ENCODE measurements at places on chromosomes 1 and 21.

- DNase-seq, result no peak
These were observed 100.8 kb upstream of the SLC45A1 start for GRCh38 chr1:8217011-8217711.

- no peak for DNase-seq
These were observed 69.3 kb upstream of the ANGPTL3 start for GRCh38 chr1:62528015-62528414.

DNA sequence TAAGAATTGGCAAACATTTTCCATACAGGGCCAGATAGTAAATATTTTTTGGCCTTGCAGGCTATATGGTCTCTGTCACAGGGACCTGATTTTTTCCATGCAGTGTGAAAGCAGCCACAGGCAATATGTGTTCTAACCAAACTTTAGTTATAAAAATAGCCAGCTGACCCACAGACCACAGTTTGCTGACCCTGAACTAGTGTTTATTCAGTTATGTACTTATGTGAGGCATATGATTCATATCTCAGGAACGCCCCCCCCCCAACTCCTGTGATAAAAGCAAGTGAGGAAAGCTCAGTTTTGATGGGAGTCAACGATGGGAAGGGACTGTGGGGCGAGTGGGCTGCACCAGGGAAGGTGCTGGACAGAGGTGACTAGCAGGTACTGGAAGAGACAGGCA is 80.1 kb downstream of the HMGB4 start:
- no peak for DNase-seq

- DNase-seq, result no peak
These were observed 10.0 kb downstream of the KIRREL1 start for GRCh38 chr1:158003406-158003800.

- DNase-seq, result no peak
These were observed 3.0 kb downstream of the EFNA3 start for GRCh38 chr1:155081472-155082300.

GRCh38 chr1:76176000-76176399 is 101.5 kb downstream of the ST6GALNAC3 start:
- DNase-seq, result no peak

DNA sequence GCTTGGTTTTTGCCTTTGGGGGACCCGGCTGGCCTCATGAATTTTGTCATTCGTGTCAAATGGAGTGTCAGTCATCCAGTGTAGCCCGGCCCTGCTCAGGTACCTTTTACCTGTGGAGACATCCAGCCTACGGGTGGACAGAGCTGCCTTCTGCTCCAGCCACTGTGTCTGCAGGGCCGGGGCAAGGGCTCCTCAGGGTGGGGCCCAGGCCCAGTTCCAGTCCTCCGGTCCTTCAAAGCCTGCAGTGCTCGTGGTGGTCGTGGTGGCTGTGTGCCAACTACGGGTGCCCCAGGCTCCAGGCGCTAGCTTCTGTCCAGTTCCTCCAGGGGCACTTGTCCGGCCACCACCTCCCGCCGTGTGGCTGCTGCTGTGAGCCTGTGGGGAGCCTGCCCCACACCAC is 54.8 kb downstream of the TRIM11 start:
- DNase-seq, result no peak

DNA sequence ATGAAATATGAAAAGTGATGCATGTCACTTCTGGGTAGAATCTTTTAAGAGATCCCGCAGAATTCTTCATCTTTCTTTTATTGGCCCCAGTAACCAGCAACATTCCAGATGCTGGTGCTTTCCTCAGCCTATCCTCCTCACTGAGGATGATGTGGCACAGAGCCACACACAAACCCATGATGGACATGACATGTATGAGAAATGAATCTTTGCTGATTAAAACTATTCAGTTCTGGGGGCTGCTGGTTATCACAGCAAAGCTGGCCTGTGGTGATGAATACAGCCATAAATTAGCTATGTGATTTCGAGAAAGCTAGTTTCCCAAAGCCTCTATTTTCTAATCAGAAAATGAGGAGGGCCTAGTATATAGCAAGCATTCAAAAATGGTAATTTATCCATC is 8.3 kb upstream of the ERICH3 start:
- DNase-seq, result no peak

GRCh38 chr1:155050560-155051341 is at the start of gene ADAM15:
ADAM15 (plus strand) TSS chr1:155051316; CDS start chr1:155051387, 71 bp downstream.
- DNase-seq, result peak; percentile 83

GRCh38 chr1:30638811-30639210 is 84.6 kb downstream of the MATN1 start:
- no peak for DNase-seq

- DNase-seq, result no peak
These were observed 181.8 kb downstream of the KAZN start for GRCh38 chr1:14780271-14780670.

DNA sequence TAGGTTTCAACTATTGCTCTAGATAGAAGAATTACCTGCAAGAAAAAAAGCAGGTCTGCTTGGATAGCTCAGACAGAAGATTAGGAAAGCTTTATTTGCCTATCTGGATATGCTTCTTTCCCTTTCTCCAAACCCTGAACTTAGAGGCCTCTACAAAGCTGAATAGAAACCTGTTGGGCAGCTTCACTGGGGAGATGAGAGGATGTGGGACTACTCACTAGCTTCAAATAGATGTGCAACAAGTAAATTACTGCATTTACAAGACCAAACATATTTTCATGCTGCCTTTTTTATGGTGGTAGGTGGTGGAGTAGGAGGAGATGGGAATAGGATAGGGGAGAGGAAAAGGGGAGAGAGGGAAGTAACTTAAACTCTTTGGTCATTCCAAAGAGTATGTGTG is 6.4 kb downstream of the CLCA2 start:
- DNase-seq, result no peak

GRCh38 chr1:204828352-204828850 is 42.3 kb upstream of the NFASC start:
- peak; percentile 76 for DNase-seq

GRCh38 chr1:227788271-227789083 is 27.0 kb upstream of the PRSS38 start:
- DNase-seq, result peak; percentile 72

- no peak for DNase-seq
These were observed 28.2 kb downstream of the VAV3 start for GRCh38 chr1:107936498-107937481.

GRCh38 chr1:8356256-8357209 is 38.6 kb downstream of the SLC45A1 start:
- DNase-seq, result no peak

- no peak for DNase-seq
These were observed 16.7 kb upstream of the DISP1 start for GRCh38 chr1:222798116-222798515.

DNA sequence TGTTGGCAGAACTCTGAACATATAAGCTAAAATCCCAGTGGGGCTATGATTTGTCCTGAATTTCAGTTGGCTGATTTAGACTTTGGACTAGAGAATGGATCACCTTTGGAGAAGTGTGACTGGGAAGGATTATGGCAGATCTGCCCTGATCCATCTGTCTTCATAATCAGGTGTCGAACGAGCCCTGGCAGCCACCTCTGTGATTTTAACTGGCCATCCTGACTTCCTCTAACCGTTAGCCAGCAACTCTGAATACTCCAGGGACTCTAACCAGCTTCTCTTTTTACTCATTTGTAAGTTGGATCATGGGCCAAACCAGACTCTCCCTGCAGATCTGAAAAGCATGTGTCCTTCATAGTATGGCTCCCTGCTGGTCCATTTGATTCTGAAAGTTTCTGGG is 32.0 kb downstream of the ACTN2 start:
- no peak for DNase-seq

DNA sequence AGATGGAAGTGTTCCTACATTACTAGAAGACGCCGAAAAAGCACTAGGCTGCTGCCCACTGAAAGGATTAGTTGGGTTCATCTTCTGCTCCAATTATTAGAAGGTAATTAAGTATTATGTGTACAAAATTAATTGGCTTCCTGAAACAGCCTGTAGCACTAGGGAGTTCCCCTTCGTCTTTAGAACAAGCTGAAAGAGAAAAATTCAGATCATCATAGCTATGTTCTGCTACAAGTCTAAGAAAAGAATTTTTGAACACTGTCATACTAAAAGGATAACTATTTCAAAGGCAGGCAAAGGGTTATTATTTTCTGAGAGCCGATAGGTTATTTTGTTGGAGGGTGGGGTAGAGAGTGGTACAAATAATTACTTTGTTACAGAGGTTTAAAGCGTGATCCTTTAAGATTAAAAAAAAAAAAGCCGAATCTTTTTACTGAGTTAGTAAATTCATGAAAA is at the start of gene MCM3AP:
Gene MCM3AP, minus strand, starts transcription at position 406 of the 456 bp plus-strand sequence. Its CDS starts 325 bp downstream, at position 81.
- no peak for DNase-seq

GRCh38 chr1:150890033-150890416 is 3.1 kb downstream of the CTXND2 start:
- no peak for DNase-seq

- no peak for DNase-seq
These were observed 52.7 kb upstream of the GRHL3 start for GRCh38 chr1:24266398-24266941.

DNA sequence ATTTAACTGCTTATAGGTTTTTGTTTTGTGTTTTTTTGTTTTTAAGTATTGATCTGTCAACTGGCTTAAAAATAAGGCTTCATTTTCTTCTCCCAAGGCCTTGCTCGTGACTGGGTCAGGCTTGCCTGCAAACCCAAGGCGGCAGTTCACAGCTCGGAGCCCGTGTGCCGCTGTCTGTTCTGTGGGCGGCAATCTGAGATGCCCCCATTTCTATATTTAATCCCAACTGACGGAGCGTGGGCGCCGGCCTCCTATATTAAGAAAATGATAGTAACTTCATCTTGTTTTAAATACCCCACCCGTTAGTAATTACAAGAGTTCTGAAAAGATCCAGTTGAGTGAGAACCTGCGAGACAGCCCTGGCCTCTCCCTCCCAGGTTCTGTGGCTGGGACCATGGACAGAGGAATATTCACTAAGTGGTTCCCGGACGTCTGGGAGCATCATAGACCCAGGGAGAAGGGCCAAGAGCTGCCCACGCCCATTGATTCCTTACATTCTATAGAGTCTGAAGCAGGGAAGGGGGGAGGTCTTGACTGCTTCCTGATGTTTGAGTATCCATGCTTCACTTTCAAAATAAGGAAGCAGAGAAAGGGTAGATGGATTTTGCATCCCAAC is 42.6 kb upstream of the GPR153 start:
- DNase-seq, result no peak

GRCh38 chr1:46134660-46135331 is 2.4 kb upstream of the PIK3R3 start:
- no peak for DNase-seq

DNA sequence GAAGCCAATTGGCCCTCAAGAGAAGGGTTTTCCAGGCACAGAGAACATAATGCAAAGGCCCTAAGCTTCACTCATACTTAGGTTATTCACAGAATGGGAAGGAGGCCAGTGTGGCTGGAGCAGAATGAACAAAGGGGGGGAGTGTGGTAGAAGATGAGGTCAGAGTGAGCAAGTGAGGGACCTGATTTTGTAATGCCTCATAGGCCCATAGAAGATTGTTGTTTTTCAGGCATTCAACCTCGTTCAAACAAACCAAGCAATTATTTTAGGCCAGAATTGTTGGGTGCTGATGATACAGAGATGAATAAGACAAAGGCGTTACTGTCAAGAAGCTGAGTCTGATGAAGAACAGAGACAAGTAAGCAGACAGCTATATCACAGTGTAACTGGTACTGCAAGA is 54.5 kb upstream of the RAP1A start:
- no peak for DNase-seq

- DNase-seq, result no peak
These were observed 29.9 kb upstream of the CTBS start for GRCh38 chr1:84603941-84604830.

- no peak for DNase-seq
These were observed 161.6 kb downstream of the CHRM3 start for GRCh38 chr1:239547987-239548386.

GRCh38 chr1:240524356-240525069 is 87.4 kb downstream of the GREM2 start:
- DNase-seq, result no peak

- DNase-seq, result no peak
These were observed 46.4 kb upstream of the S1PR1 start for GRCh38 chr1:101190441-101190840.

DNA sequence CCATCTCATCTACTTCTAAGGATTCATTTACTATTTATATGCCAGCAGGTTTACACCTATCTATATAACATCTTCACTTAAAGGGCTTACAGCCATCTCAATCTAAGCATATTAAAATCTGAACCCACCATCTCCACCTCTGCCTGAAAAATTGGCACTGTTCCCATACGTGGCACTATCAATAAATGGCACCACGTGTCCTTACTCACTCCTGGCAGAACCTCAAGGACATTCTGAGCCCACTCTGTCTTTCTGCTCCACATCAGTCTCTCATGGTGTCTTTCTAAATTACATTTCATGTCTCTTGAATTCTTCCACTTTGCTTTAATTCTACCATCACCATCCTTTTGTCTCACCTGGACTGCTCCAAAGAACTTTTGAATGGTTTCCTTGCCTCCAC is 72.2 kb upstream of the HOOK1 start:
- no peak for DNase-seq

DNA sequence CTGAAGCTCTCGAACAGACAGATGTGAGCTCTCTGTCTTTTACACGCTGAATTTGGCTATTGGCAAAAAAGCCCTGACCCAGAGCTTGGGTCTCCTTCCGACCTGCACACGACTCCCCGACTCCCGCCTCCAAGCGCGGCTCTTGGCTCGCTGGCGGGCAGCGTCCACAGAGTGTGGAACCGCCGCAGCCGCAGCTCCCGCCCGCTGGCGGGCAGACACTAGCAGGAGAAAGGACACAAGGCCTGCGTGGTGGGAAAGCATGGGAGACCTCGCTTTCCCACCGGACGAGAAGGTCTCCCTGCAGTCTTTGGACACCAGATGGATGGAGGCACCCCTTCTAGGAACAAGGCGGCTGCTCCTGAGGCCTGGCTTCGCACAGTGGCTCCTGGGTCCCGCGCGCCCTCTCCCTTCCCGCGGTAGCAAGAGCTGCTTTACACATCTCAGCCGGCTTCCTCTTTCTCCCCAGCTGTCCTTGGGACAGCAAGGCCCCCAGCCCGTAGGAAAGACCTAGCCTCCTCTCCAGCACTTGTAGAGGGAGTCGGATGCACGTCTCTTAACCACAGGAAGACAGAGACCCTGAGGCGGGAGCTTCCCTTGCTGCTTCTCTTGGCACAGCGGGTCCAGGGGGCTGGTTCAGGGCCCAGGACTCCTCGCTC is 92.1 kb downstream of the PRKAB2 start:
- DNase-seq, result no peak

DNA sequence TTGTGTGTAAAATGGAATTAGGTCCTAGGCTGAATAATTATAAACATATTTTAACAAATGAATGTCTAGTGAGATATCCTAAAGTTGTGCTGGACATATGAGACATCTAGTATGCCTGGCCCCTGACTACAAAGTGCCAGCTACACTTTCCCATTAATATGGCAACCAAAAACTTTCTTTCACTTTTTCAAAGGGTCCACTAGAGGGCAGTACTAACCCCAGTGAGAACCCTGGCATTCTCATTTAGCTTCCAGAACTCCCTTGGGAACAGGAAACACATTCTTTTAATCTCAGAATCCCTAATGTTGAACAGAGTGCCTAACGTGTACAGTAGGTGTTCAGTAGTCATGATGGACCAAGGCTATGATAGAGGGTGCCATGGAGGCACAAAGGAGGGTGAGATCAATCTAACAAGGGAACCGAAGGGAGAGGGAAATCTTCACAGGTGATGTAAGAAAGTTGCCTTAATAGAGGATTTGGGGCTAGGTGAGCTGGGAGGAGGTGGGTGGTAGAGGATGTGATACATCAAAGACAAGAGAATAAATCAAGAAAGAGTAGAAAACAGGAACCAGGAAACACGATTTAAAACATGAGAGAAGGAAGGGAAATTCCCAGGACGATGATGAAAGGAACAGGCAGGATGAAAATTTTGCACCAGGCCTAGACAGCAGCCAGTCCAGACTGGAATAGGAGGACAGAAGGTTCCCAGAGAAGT is 41.6 kb downstream of the NSL1 start:
- DNase-seq, result peak; percentile 81

GRCh38 chr1:231887866-231888265 is 261.3 kb downstream of the DISC1 start:
- DNase-seq, result no peak
